ENCODE measurements at places on chromosomes 5 and 9. TPM values are rescaled to one million over a fixed set of nuclear protein-coding genes. Genes with fewer than 3 reads are reported as not detected.

- no peak overlapping the region for H3K4me3 ChIP-seq
- H3K36me3 ChIP-seq, result no peaks in the 10 kb centered on the region
- H3K4me1 ChIP-seq, result no peaks in the 10 kb centered on the region
- DNase-seq, result no peak
- no peak overlapping the region for H3K27ac ChIP-seq
Observed at GRCh38 chr9:34555002-34555348, 32.2 kb upstream of the ENHO start.

Gene ALDOB
- not detected for total RNA-seq

DNA sequence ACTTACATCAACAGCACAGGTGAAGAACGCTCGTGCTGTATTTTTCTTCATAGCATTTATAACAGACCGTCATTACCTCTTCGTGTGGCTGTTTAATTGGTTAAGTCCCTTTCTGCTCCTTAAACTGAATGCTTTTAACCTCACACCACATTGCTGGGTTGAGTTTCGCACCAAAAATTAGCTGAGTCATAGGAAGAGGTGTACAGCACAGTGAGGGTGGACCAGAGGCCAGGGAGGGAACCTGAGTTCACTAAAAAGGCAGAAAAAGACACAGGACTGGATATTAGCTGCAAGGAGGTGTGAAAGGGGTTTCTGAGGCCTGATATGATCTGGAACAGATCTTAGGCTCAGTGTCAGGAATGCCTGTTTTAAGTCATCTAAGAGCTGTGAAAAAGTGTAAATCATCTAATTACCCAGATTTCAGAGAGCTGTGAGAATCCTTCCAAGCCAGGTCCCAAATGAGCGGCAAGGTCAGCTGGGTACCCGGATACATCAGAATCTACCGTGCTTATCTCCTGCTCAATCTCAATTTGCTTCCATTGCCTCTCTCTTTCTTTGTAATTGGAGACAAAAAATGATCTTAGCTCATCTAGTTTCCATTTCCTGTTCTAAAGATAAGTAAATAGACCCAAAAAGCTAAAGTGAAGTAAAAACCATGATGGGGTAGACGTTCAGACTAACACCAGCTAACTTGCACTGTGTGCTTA is 7.1 kb upstream of the CFAP90 start:
- H3K27ac ChIP-seq, result no peak overlapping the region
- peaks cover 9% of the 10 kb centered on the region for H3K4me1 ChIP-seq
- peaks cover 11% of the 10 kb centered on the region for H3K36me3 ChIP-seq
- DNase-seq, result no peak

GRCh38 chr5:147857302-147858129 is 21.0 kb upstream of the SCGB3A2 start:
- H3K4me3 ChIP-seq, result no peak overlapping the region
- no peak for DNase-seq
- no peaks in the 10 kb centered on the region for H3K4me1 ChIP-seq
- H3K27me3 ChIP-seq, result no peaks in the 10 kb centered on the region
- H3K36me3 ChIP-seq, result no peaks in the 10 kb centered on the region
- H3K27ac ChIP-seq, result no peak overlapping the region

DNA sequence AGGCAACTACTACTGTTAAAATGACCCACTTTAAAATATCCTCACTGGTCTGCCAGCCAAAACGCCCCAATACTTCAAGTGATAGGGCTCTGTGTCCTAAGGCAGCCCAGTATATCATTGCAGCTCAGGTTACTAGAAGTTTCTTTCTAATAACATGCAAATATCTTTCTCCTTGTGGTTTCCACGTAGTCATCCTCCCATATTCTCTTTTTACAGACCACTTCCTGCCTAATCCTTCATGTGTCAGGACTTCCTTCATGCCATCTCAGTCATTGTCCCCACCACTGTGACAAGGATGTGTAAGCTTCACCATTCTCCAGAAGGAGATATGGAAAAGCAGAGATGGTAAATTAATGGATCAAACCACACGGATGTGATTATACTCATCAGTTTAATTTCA is 813.7 kb downstream of the MAT2B start:
- H3K4me3 ChIP-seq, result no peak overlapping the region
- DNase-seq, result no peak
- no peaks in the 10 kb centered on the region for H3K36me3 ChIP-seq
- H3K27me3 ChIP-seq, result no peaks in the 10 kb centered on the region

DNA sequence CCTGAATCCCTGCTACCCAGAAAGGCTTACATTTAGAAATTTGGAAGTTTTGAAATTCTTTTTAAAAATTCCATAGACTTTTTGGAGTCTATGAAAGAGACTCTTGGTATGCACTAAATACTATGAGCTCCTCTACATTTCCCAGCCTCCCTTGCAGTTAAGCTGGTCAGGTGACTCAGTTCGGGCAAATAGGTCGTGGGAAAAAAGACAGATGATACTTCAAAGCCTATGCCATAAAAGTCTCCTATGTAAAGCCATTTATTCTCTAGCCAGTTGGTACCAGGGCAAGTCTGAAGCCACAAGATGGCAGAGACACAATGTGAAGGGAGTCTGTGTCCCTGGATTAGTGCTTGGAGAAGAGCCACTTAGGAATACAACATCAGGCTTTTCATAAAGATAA is 101.8 kb downstream of the BOD1 start:
- H3K36me3 ChIP-seq, result no peaks in the 10 kb centered on the region
- H3K4me3 ChIP-seq, result no peak overlapping the region
- DNase-seq, result no peak
- no peaks in the 10 kb centered on the region for H3K4me1 ChIP-seq

- H3K27ac ChIP-seq, result no peak overlapping the region
- DNase-seq, result no peak
- no peaks in the 10 kb centered on the region for H3K4me1 ChIP-seq
- H3K4me3 ChIP-seq, result no peak overlapping the region
- no peaks in the 10 kb centered on the region for H3K27me3 ChIP-seq
Observed at GRCh38 chr5:168600409-168600808, 21.2 kb upstream of the PANK3 start.

DNA sequence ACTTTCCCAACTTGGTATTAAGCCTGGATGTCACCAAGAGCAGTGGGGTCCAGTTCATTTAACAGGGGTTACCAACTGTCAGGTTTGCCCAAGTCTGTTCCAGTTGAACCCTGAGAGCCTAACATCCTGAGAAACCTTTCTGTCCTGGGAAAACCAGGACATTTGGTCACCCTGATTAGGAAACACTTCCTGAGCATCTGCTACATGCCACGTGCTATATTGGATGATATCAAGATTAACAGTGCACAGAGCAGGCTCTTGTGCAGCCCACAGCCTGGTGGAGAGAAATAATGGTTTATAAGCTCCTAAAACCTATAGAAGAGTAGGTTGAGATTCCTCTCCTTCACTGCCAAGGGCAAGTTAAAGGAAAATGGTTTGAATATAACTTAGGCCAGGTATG is 102.9 kb upstream of the RAD23B start:
- H3K4me3 ChIP-seq, result no peak overlapping the region
- H3K36me3 ChIP-seq, result no peaks in the 10 kb centered on the region
- H3K27ac ChIP-seq, result no peak overlapping the region
- no peak for DNase-seq

GRCh38 chr9:107982745-107983144 is 493.2 kb upstream of the KLF4 start:
- no peaks in the 10 kb centered on the region for H3K27me3 ChIP-seq
- no peaks in the 10 kb centered on the region for H3K4me1 ChIP-seq
- no peaks in the 10 kb centered on the region for H3K36me3 ChIP-seq
- DNase-seq, result no peak
- no peak overlapping the region for H3K27ac ChIP-seq

DNA sequence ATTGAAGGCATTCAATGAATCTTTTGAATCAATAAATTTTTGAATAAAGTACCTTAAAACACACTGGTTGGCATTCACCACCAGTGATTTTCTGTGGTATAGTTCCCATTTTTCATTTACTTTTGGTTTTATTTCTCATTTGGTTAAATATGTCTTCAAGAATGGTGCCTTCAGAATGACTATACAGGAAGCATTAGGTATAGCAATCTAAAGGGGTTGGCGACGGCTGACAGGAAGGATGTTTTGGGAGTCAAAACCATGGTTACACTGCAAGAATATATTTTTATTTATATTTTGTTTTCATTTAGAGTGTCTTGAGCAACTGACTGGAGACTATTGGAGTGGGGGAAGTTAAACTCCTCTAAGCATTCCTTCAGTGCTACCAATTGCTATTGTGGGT is 235.7 kb downstream of the HTR1A start:
- no peak overlapping the region for H3K4me3 ChIP-seq
- no peak for DNase-seq
- no peaks in the 10 kb centered on the region for H3K27me3 ChIP-seq
- H3K36me3 ChIP-seq, result no peaks in the 10 kb centered on the region

- H3K4me1 ChIP-seq, result no peaks in the 10 kb centered on the region
- no peaks in the 10 kb centered on the region for H3K36me3 ChIP-seq
- H3K27me3 ChIP-seq, result no peaks in the 10 kb centered on the region
Observed at GRCh38 chr5:116518423-116518822, 56.2 kb downstream of the SEMA6A start.

Gene GPX8
- not detected for total RNA-seq

- no peaks in the 10 kb centered on the region for H3K4me1 ChIP-seq
- no peak overlapping the region for H3K27ac ChIP-seq
- DNase-seq, result no peak
- no peaks in the 10 kb centered on the region for H3K36me3 ChIP-seq
- H3K4me3 ChIP-seq, result no peak overlapping the region
- no peaks in the 10 kb centered on the region for H3K27me3 ChIP-seq
Observed at GRCh38 chr5:137453483-137454080, 45.5 kb downstream of the SPOCK1 start.

- no peaks in the 10 kb centered on the region for H3K27me3 ChIP-seq
- no peak overlapping the region for H3K27ac ChIP-seq
Observed at GRCh38 chr5:107021575-107021974, 649.2 kb downstream of the EFNA5 start.

Gene ANGPTL2
- total RNA-seq, result not detected

DNA sequence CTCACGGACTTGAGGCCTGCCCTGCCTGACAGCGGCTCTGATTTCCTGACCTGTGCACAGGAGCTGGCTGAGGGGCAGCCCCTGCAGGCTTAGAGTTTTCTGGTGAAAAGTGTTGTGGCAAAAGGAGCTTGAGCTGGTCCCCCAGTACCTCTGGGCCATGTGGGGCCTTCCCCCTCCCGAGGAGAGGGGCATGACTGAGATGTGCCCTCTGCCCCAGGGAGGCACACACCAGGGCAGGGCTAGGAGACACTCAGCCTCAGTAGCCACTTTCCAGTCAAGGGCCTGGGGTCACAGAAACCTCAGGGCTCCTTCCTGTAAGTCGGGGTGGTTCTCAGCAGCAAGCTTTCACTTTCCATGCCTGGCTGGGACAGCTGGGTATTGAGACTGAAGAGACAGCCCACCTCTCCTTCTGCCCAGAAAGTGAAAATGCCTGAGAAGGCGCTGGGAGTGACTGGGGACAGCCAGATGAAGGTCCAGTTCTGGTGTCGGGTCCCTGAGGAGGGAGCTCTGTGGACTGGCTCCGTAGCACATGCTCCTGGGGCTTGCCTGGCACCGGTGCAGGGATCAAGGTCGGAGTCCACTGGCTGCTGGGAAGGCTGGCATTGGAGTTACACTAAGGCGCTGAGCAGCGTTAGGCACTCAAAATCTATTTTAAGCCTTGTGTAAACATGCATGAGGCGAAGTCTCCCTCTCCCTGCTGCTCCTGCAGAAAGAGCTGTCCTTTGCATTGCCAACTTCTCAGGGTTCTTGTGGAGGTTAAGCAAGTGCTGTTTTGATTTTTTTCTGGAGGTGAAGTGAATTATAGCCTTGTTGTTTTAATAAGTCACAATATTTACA is 394.9 kb downstream of the GADD45G start:
- no peaks in the 10 kb centered on the region for H3K36me3 ChIP-seq
- no peaks in the 10 kb centered on the region for H3K27me3 ChIP-seq
- peak overlapping the region; percentile 48 for H3K4me3 ChIP-seq

Gene RHOBTB3
- total RNA-seq, result 0.33 TPM

DNA sequence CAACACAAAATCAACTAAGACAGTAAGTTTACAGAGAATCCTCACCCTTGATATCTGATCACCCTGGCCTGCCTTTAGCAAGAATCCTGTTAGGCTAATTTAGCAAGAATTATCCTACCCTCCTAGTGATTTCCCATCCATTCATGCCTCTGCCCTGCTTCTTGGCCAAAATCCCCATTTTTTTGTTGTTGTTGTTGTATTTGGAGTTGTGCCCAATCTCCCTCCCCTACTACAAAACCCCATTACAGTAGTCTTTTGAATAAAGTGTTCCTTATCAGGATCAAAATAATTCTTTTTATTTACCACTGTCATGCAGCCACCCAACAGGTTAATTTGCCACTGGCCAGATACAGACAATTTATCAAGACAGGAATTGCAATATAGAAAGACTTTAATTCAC is 58.5 kb upstream of the CLINT1 start:
- H3K27ac ChIP-seq, result no peak overlapping the region
- DNase-seq, result no peak
- no peak overlapping the region for H3K4me3 ChIP-seq

Gene EGFL7
- 0.95 TPM for total RNA-seq

Gene HTR4
- not detected for total RNA-seq

DNA sequence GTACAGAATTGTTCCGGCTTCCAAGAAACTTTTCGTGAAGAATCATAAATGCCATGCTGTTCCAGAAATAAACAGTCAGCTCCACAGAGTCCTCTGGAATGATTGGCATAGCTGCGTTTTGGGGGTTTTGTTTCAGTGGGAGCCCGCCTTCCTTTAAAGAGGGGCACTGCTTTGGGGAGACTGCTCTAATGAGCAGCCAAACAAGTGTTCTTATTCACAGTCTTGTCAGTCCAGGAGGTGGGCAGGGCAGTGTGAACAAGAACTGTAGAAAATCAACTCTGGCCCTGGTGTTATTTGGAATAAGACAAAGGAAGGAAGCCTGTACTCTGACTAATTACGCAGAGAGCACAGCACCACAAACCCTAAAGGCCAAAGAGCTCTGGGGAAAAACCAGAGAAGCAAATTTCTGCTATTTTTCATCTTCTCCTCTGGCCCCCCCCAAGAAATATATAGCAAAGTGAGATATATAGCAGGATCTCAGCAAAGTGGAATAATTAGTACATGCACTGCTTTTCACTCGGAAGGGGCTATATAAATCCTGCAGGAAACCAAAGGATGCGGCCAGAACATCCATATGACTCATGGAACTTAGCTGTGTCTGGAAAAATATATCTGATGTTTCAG is 92.9 kb downstream of the GLDC start:
- no peak overlapping the region for H3K27ac ChIP-seq
- DNase-seq, result no peak
- no peaks in the 10 kb centered on the region for H3K27me3 ChIP-seq
- no peaks in the 10 kb centered on the region for H3K36me3 ChIP-seq
- no peaks in the 10 kb centered on the region for H3K4me1 ChIP-seq

DNA sequence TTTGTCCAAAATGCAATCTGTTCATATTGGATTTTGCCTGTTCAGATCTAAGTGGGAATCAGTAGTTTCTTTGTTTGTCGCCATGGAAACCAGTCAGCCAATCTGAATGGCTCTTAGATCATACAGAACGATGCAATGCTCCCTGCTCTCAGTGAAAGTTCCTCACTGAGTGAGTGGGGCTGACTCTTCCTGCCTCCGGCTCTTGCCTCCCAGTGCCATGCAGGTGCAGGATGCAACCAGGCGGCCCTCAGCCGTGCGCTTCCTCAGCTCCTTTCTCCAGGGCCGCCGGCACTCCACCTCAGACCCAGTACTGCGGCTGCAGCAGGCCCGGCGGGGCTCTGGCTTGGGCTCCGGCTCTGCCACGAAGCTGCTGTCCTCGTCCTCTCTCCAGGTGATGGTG is at the start of gene PTPDC1:
Gene PTPDC1, plus strand, starts transcription at position 151 of the 400 bp plus-strand sequence. Its CDS starts 67 bp downstream, at position 218.
- H3K36me3 ChIP-seq, result no peaks in the 10 kb centered on the region
- DNase-seq, result no peak
- no peak within 1 kb of the TSS for H3K4me3 ChIP-seq
- no peaks in the 10 kb centered on the region for H3K27me3 ChIP-seq

Gene SNCAIP
- not detected for total RNA-seq

- H3K27me3 ChIP-seq, result no peaks in the 10 kb centered on the region
Observed at GRCh38 chr5:2143646-2144353, 261.1 kb upstream of the IRX4 start.

Gene ANKRD18A
- 0.79 TPM for total RNA-seq

Measured in CD8-positive, alpha-beta memory T cell (primary cell).